ENCODE measurements at places on chromosomes 5 and 9.

DNA sequence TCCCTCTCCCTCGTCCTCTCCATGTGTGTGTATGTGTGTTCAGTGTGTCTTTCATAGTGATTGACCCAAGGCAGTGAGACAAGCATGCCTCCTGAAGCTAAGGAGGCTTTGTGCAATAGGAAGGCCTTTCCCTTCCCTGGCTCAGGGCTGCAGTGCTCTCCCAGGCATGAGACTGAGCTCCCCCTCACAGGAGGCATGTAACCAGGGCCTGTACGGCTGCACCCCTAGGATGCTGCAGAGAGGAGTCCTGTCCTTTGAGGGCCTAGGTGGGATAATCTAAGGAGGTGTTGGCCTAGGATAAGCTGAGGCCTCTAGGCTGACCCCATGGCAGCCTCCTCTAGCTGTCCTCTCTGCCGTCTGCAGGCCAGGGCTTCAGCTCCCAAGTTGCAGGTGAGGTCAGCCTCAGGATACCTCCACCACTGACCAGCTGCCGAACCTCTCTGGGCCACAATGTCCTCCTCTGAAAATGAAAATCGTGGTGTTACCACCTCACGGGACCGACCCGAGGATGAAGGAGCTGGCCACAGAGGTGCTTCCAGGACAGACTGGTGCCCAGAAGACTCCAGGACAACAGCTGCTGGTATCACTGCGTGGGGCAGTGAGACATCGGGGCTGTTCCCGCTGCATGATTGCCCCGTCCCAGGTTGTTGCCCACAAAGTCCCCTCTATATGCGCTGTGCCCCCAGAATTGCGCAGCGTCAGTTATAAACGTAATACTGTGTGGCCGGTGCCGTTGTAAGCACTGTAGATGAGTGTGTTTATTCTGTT is 129.6 kb downstream of the BARX1 start:
- DNase-seq: no peak

GRCh38 chr5:1643651-1644392 is 120.1 kb upstream of the LPCAT1 start:
- DNase-seq: no peak

- no peak for DNase-seq
Measured at GRCh38 chr5:24381861-24382489, 262.8 kb downstream of the CDH10 start.

GRCh38 chr9:115423646-115424045 is 305.7 kb upstream of the TNC start:
- DNase-seq: no peak

DNA sequence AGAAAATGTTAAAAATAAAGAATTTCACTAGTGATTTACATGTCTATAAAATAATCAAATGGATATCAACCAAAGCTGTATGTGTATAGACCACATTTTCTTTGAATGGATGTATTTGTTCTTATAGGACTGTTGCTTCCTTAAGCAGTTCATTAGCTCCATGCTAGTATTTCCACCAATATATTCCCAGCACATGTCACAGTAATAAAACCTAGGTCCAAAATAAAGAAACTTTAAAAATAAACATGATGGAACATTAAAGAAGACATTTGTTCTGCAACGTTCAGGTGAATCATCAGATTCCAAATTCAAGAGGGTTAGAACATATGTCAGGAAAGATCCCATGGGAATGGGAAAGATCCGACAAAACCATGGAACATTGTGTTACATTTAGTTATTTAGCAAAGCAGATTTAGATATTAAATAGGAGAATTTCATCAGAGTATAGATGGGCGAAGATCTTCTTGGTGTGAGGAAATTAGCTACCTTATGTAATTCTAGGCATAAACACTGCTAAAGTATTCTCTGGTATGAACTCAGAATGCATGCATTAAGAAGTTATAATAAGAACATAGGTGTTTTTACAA is 490.7 kb downstream of the CDH18 start:
- no peak for DNase-seq

DNA sequence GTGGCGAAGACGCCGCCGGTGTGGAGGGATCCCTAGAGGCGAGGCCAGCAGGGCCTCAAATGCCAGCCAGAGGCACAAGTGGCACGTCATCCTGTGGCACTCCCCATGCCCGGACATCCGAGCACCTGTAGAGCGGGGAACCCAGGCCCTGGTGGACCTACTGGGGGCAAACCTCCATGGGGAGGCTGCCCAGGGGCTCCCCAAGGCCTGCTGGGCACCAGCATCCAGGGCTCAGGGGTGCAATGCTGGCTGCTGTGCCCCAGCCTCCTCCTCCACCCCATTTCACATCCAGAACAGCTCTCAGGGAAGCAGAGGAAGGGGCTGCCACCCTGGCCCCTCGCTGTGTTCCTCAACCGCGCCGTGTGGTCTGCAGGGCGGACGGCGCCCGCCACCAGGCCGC is 43.5 kb downstream of the HK3 start:
- DNase-seq: no peak

- no peak for DNase-seq
Measured at GRCh38 chr9:65426231-65426630, 141.2 kb upstream of the FOXD4L5 start.

DNA sequence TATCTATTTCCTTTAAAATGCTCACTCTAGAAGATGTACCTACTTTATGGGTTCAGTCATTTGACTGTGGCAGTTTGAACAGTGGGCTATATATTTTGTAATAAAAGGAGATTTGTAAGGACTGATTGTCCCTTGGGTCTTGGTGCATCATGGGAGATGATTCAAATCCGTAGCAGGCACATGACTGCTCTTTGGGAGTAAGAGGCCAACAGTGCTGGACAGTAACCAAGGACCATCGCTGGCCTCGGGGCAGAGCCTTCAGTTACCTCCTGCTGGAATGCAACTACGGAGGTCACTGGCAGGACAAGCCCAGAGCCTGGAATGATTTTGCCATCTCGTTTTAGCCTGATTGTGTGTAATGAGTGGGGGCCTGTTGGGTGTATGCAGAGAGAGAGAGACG is 7.0 kb upstream of the MAMDC2 start:
- no peak for DNase-seq

Data from NCI-H748 treated with DMSO at 0.1 percent for 48 hours (cell line).